Stimulated activated CD4-positive, alpha-beta T cell treated with anti-CD3 and anti-CD28 coated beads, Interleukin-15, amount 100 ng/mL, for 1 hour (primary cell): ENCODE measurements at places on chromosomes 7 and 10.

GRCh38 chr10:12839941-12840611 lies 161.4 kb downstream of the CCDC3 start:
- DNase-seq: no peak

- DNase-seq: no peak
These were observed 23.5 kb upstream of the KCNMA1 start for GRCh38 chr10:77661100-77661499.

DNA sequence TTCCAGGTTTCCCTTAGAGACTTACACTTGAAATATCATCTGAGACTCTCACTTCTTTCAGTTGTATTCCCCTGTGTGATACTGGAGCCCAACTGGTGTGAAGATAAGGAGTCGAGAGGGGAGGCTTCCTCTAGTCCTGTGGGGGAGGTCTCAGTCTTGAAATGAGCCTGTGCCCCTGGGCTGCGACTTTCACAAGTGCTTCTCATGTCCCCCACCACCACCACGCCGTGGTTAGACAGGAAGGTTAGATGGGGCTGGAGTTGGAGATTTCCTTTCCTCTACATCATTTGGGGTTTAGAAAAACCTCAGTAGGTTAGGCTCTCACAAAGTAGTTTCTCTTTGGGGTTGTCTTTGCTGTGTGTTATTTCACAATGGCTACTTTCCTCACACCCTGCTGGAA lies 25.6 kb upstream of the MKX start:
- no peak for DNase-seq

DNA sequence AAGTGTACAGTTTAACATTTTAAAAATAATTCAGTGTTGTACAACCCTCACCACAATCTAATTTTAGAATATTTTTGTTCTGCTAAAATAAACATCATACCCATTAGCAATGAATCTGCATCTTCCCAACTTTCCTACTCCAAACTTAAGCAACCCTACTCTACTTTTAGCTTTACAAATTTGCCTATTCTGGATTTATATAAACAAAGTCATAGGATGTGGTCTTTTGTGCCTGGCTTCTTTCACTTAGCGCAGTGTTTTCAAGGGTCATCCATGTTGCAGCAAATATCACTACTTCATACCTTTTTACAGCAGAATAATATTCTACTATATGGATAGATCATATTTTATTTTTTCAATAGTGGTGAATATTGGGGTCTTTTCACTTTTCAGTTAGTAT lies 18.9 kb downstream of the CALML3 start:
- no peak for DNase-seq

DNA sequence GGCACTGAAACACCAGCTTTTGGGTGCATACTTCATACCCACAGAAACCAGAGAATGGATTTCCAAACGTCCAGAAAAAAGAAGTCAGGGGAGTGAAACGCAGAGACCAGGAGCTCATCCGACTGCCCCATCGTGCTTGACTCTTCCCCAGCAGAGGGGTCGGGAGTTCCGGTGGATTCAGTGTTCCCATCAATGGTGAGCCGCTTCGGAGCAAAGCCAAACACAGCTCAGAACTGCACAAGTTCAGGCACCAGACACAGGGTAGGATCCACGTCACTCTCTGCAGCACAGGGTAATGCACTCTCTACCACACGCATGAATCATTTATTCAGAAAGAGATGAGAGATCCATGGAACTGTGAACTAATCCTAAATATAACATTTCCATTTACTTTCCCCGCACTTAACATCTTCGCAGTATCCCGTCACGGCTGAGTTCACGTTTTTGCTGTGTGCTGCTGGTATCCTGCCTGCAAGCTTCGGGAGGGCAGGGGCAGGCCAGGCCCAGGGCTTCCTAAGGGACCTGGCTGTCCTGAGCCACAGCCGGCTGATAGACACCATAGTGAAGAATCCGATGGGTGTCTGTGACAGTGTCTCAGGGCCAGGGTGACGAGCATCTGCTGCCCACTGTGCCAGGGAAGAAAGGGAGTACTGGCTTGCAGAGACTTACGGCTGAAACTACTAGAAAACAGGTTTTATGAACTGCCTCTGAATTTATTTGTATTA lies 545.3 kb downstream of the PTPRN2 start:
- DNase-seq: no peak

- no peak for DNase-seq
These were observed 1053.9 kb downstream of the KCNMA1 start for GRCh38 chr10:76583711-76584161.

DNA sequence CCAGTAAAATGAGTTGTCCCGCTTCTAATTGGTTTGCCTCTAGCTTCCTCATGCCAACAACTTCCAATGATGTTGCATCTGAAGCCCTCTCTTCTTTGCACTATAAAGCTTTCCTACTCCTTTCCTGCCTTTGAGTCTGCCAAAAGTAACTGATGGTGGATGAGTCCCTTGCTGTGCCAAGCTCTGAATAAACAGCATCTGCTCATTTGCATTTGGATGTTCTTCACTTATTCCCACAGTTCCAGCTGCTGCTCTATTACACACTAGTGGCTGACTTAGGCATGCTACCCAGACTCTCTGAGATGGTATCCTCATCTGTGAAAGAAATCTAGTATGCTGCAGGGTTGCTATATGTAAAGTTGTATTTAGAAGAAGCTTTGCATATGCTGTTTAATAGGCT lies 24.9 kb downstream of the SFR1 start:
- no peak for DNase-seq

- no peak for DNase-seq
These were observed 444.2 kb upstream of the SEMA3D start for GRCh38 chr7:85630904-85631600.

DNA sequence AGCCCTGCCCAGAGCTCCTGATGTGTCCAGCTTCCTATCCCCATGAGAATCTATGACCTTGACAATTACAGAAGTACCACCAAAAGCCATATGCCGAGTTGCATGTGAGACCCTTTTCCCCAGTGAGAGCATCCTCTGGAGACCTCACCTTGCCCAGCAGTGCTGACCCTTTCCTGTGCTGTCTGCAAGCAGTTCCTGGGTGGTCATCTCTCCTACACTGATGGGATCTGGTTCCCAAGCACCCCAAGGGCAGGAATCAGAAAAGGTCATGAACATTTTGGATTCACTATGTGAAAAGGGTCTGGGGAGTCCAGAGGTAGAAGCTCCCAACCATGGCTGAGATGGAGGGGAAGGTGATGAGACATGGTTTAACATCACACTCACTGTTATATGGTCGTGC lies 18.2 kb downstream of the SFTPD start:
- no peak for DNase-seq

GRCh38 chr10:62379394-62379793 lies 5.2 kb downstream of the ZNF365 start:
- no peak for DNase-seq

DNA sequence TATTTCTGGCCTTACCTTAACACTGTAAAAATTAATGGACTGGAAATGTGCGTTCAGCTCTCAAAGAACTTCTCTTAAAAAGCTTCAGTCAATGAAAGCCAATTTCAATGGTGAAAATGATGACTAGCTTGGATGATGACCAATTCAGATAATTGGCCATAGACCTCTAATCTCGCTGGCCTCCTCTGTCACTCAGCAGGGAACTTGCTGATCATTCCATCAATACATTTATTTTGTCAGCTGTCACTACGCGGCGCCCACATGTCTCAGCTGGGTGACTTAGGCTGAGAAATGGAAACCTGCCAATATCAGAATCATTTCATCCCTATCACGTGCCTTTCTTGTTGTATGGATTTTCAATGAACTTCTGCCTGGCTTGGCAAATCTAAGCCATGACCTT lies 673.0 kb upstream of the AUTS2 start:
- DNase-seq: no peak

GRCh38 chr7:32347244-32347828 lies 142.8 kb downstream of the LSM5 start:
- no peak for DNase-seq

GRCh38 chr10:1809139-1809741 lies 71.9 kb upstream of the ADARB2 start:
- DNase-seq: no peak

GRCh38 chr7:74164985-74165456 lies 9.1 kb upstream of the EIF4H start:
- no peak for DNase-seq

GRCh38 chr10:113610631-113611601 lies 52.9 kb downstream of the NRAP start:
- no peak for DNase-seq

GRCh38 chr7:74283858-74284447 lies 5.3 kb upstream of the CLIP2 start:
- DNase-seq: no peak

DNA sequence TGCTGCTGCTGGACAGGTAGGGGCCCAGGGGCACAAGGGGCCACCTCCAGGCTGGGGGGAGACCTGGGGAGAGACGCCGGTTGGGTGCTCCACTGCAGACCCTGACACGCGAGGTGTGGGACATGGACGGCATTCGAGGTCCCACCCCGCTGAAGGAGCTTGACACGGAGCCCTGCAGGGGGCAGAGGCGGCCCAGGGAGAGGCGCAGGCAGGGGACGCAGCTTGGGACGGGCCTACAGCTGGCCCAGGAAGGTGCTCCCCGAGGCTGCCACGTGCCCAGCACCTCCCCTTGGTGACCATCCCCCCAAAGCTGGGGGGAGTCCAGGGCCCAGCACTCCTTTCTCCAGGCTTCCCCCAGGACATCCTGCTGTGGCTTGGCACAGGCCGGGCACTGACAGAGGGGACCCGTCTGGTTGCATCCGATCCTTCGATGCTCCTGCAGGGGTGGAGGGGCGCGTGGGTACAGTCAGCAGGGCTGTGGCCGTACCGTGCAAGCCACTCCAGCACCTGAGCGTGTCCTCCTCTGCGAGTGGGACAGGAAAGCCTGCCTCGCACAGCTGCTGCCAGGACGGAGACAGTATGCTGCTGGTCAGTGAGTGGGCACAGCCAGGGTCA lies 174.4 kb downstream of the ELFN1 start:
- no peak for DNase-seq

DNA sequence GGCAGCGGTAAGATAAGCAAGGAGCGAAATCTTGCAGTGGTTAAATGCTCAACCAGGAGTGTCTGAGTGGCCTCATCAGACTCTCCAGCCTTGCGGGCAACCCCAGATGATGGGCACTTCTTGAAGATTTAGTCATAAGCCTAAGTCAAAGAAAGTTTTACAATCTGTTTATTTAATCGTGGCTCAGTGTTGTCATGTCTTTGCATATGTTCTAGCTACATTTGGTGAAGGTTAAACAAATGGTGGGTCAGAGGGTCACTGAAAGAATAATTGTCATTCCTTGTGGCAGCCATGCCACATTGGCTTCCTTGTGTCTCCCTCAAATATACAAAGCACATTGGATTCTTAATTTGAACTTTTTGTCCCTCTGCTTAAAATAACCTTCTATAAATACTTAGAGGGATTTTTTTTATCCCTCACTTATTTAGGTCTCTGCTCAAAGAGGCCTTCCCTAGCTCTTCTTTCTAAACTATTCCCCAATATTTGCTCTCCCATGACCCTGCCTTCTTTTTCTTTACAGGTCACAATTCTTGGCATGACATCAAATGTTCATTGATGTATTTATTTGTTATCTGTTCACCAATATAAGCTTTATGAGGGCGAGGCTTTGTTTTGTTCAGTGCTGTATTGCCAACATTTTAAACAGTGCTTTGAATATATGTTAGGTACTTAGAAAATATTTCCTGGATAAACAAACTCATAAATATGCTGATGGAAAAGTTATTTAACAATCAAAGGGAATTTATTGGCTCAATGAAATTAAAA lies 68.7 kb downstream of the NEUROD6 start:
- DNase-seq: no peak

GRCh38 chr10:28530751-28531150 lies 2.2 kb upstream of the WAC start:
- DNase-seq: no peak

GRCh38 chr10:102504976-102505300 lies 1.2 kb downstream of the SUFU start:
- no peak for DNase-seq

- no peak for DNase-seq
These were observed 4.2 kb downstream of the IGFBP1 start for GRCh38 chr7:45892407-45893035.

GRCh38 chr7:84532196-84532595 lies 337.6 kb upstream of the SEMA3A start:
- no peak for DNase-seq

GRCh38 chr7:41816111-41816510 lies 113.2 kb upstream of the INHBA start:
- DNase-seq: no peak

- no peak for DNase-seq
These were observed 39.8 kb downstream of the CFAP58 start for GRCh38 chr10:104393387-104393786.

- DNase-seq: no peak
These were observed 85.1 kb downstream of the MGMT start for GRCh38 chr10:129552119-129552518.

DNA sequence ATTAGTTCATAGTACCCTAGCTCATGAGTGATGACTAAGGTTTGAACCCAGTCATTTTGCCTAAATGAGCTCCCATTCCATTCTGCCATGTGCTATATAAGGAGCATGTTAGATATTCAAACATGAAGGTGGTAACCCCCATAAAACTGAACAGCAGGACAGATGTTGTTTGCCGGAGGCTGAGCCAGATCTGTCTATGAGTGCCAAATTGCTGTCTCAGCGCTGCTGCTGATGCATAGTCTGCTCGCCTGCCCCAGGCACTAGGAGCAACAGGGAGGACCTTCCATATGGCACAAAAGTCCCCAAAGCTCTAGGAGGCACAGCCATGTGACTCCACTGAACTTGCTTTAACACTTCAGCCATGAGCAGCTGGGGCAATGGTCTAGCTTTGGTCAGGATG lies 466.0 kb upstream of the GHITM start:
- no peak for DNase-seq

GRCh38 chr10:107011105-107011504 lies 153.4 kb downstream of the SORCS1 start:
- no peak for DNase-seq
